Osteocyte (in vitro differentiated cells): ENCODE measurements at places on chromosomes 2 and 18. TPM values are rescaled to one million over a fixed set of nuclear protein-coding genes. Genes with fewer than 3 reads are reported as not detected.

Gene KLHL41
- 0.89 and 1.5 TPM in 2 replicates for total RNA-seq

Gene ANKRD30B
- not detected in 2 replicates for total RNA-seq

Gene GPR45
- not detected in 2 replicates for total RNA-seq

- no peak for DNase-seq
These were observed 105.4 kb upstream of the SCN1A start for GRCh38 chr2:166233244-166233643.

Gene SNX17
- 124 and 134 TPM in 2 replicates for total RNA-seq

Gene NCL
- 407 and 421 TPM in 2 replicates for total RNA-seq

GRCh38 chr2:59691518-59692190 is 861.8 kb downstream of the BCL11A start:
- no peak for DNase-seq

GRCh38 chr2:3580449-3580848 is 5.4 kb downstream of the RPS7 start:
- DNase-seq: no peak

DNA sequence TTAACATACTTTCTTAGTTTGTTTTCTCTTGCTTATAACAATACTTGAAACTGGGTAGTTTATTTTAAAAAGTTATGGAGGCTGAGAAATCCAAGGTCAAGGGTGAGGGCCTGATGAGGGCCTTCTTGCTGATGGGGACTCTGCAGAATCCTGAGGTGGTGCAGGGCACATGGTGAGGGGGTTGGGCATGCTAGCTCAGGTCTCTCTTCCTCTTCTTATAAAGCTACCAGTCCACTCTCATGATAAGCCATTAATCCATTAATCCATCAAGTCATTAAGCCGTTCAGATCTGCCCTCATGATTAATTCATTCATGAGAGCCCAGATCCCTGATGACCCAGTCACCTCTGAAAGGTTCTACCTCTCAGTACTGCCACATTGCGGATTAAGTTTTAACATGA is 21.4 kb downstream of the ALMS1 start:
- DNase-seq: no peak

Gene VIT
- total RNA-seq: 10.7 and 11.4 TPM in 2 replicates

Gene CHRND
- not detected in 2 replicates for total RNA-seq

Gene MYOM1
- 0.46 and 0.63 TPM in 2 replicates for total RNA-seq

- DNase-seq: no peak
These were observed 82.7 kb upstream of the CD302 start for GRCh38 chr2:159880729-159881128.

GRCh38 chr2:54709336-54709809 is 14.1 kb upstream of the EML6 start:
- DNase-seq: no peak

- no peak for DNase-seq
These were observed 5.3 kb downstream of the COL3A1 start for GRCh38 chr2:188979187-188980114.
